DMS 273 treated with DMSO at 0.1 percent for 48 hours (cell line): ENCODE measurements at places on chromosomes 3 and 15.

- DNase-seq = no peak
Observed at GRCh38 chr3:14353502-14353901, 48.9 kb upstream of the SLC6A6 start.

- no peak for DNase-seq
Observed at GRCh38 chr3:184562878-184563560, 1.4 kb downstream of the EPHB3 start.

GRCh38 chr3:168585544-168585943, 489.8 kb upstream of the GOLIM4 start:
- DNase-seq = no peak

DNA sequence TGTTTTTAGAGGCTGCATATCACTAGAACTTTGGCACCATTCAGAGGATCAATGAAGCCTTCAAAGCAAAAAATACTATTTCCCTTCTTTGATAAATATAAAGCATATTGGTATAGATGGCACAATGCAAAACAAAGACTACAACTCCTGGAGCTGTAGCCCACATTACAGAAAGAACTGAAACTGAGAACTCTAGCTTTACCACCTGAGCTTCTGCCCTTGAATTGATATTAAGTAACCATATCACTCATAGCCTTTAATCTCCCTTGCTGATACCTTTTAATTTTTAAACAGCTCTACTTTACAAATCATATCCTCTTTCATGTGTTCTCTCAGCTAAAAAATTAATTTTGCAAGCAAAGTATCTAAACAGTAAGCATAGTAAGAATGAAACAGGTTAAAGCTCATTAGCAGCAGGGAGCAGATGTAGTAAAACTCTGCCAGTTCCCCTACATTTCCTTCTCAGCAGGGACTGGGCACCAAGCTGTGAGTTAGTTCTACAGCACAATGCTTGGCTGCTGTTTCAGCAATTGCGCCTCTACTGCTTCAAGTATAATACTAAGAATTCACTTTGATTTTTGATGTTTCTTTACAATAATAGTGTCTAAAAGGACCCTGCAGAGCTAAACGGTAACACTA, 97.9 kb upstream of the NANOGP8 start:
- DNase-seq = no peak

- DNase-seq = no peak
Observed at GRCh38 chr15:40702077-40702476, 7.1 kb downstream of the RAD51 start.

GRCh38 chr15:40420071-40420713, 14.6 kb downstream of the IVD start:
- no peak for DNase-seq

- no peak for DNase-seq
Observed at GRCh38 chr3:100020876-100021644, 93.2 kb downstream of the FILIP1L start.

DNA sequence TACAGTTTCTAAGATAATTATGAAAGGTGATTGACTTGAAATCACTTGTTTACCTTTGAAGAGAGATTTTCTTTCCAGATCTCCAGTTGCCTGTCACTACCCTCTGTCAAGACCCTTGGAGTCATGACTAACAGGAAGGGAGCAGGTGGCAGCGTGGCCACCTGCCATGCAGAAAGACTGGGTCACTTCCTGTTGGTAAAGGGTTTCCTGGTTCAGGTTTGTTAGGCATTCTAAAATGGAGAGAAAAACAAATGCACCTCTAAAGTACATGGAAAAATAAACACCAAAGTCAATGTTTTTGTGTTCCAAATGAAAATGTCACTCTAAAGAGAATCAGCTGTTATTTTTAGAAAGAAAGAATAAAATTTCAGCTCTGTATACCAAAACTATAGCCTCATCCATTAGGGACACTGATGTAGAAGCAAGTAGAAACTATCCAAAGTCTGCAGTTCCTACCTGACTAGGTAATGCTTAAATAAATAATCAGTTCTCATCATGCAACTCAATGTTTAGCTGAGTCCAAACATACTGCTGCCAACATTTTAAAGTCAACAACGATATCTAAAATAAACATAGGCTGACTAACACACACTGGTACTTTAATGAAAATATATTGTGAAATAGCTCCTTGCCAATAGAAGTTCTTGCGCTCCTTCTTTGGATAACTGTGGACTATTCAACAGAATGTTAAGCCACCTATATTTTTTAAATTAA, 23.9 kb upstream of the TM4SF1 start:
- no peak for DNase-seq

GRCh38 chr15:83106994-83107840, at the start of gene TM6SF1:
TM6SF1 (plus strand) TSS chr15:83107645; CDS start chr15:83107681, 36 bp downstream.
- no peak for DNase-seq
